ENCODE measurements at places on chromosomes 7 and 10.
A peak's percentile ranks its signal among the peaks of the same experiment; 100 is the strongest.

GRCh38 chr7:34075523-34076370 is 170.4 kb downstream of the BMPER start:
- no peak for DNase-seq

DNA sequence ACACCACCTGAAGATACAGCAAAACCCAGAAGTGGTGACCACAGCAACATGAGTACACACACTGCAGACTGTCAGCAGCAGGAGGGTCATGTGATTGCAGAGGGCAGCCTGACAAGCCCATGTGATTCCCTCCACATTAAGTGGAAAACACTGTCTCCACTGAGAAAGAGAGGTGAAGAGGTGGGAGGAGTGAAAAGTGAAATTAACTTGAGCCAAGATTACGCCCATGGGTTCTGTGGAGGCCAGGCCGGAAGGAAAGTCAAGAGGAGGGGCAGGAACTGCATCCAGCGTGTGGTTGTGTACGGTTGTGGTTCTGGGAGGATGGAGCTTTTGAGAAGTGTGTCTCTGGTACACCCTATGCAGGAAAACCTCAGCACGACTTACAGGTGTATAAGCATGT is 138.5 kb downstream of the PLXNA4 start:
- DNase-seq, result no peak

- no peak for DNase-seq
Measured at GRCh38 chr7:137603043-137603442, 243.7 kb downstream of the DGKI start.

DNA sequence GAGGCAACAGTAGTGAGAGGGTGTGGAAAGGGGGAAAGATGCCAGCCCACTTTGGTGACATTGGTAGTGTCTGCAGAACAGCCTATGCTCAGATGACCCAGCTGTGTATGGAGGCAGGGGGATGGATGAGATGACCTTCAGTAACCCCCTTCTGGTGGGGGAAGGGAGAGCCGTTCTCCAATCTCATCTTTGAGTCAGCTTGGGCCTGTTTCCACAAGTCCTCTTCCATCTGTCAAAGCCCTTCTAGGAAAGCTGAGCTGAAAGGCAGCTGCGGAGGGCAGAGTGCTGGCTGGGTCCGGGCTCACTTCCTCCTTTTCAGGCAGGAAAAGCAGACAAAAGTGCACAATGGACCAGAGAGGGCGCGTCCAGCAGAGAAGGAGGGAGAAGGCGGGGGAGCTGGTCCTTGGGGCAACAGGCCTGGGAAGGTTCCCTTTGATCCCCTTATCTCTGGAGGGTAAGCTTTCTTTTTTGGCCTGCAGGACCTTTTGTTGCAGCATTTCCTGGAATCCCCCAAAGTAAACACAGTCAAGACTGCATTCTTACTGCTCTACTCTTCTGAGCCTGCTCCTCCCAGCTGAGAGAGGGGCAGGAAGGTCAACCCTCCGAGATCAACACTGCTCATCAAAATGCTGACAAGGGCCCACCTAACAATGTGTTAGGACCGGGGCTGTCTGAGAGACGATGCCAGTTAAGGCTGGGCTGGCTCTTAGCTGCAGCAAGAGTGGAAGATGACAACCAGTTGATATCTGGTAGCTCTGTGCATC is 1.2 kb upstream of the LRMDA start:
- no peak for DNase-seq

- no peak for DNase-seq
Measured at GRCh38 chr7:1692515-1693418, 22.7 kb downstream of the ELFN1 start.

GRCh38 chr10:70846795-70847194 is 31.0 kb downstream of the SGPL1 start:
- DNase-seq, result no peak

DNA sequence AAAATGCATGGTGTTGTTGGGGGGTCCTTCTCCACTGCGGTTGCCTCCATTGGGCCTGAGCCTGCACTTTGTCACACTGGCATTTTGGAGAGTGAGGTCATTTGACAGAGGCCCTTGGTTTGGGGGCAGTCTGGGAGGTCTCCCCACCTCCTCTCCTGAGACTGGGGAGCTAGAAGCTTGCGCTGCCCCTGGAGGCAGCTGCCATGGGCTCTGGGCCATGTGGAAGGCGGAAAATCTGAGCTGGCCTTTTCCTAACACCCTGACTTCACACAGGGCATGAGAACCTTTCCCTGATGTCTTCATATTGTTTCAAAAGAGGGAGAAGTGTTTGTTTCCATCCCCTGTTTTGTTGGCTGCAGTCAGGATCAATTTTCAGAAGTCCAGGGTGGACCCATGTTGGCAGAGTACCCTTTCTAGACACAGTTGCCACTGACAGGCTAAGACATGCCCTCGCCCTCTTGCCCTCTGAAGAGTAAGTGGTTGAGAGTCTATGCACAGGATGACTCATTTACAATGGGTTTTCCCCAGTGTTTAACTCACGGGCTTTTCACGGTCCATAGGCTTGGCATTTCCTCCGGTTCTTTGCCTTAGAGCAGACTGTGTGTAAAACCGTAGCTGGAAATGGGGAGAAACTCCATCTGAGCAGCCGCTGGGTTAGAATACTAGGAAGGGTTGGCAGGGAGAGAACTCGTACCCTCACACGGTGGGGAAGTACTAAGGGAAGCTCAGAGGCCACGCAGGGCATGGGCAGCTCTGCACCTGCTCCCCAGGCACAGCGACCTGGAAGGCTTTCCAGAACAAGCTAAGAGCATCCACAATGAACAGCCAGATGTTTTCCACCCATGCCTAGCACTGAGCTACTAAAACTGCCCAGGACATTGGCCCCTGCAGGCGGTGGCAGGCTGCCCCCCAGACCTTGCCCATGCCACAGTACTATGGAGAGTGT is 655.0 kb downstream of the SDK1 start:
- DNase-seq, result no peak

GRCh38 chr10:101028446-101029337 is 2.2 kb downstream of the PDZD7 start:
- no peak for DNase-seq

GRCh38 chr10:484441-484924 is 205.0 kb downstream of the DIP2C start:
- DNase-seq, result peak; percentile 13

DNA sequence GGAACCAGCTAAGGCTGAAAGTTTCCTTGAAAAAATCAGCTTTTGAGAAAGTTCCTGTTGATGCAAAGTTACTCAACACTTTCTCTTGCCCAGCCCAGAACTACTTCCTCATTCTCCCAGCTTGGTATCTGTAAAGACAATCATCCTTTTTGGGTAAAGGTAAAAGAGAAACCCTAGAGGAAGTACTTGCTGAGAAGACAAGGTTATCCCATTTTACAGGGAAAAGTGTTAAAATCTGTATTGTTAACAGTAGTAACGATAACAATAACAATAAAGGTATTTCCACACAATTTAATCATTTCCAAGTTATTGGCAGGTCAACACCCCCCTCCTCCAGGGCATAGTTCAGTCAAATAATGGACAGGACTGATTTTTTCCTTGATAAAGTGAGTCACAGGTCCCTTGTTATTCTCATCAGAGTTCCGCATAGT is 2.4 kb downstream of the ALOX5 start:
- no peak for DNase-seq

DNA sequence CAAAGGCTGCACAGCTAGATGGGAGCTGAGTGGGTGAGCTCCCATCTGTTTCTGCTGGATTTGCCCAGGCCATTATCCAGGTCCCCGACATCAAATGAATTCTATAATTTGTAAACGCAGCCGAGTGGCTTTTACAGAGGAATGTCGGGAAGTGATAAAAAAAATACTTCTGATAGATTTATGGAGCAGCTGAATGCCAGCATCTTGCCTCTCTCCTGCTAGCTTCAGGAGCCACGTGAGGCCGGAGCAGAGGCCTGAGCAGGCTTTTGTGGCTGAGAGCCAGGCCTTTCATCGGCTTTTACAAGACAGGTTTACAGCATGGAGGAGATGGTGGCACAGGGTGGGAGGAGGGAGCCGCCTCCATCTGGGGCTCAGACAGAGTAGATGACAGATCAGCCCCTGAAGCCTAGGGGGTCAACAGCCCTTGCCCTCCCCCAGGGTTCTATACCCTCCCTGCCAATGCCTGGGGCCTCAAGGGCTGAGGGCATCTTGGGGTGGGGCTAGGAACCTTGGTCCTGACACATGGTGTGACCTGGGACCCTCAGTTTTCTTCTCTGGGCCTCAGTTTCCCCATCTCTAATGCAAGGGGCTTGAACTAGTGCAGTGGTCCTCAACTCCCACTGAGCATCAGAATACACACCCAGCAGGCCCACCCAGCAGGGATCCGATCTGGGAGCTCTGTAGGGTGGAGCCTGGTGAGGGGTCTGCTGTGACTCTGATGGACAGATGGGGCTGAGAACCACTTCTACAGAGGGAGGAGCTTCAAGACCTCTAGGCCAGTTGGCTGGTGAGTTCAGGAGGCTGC is 44.2 kb upstream of the PCBD1 start:
- no peak for DNase-seq

DNA sequence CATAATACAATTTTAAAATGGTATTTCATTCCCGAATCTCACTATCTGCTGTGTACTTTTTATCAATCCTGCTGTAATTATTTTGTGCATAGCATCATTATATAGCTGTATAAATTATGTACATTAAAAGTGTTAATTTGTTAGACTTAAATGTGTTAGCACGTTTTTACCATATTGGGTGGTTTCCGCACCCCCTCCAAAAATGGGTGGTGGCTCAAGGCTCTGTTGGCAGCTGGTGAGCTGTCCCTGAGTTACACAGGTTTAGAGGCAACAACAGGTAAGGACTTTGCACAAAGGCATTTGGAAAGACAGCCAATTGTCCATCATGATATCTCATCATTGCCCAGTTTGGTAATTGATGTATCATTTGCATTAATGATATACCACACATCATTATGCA is 18.6 kb upstream of the LMTK2 start:
- DNase-seq, result no peak

- no peak for DNase-seq
Measured at GRCh38 chr10:110324805-110325280, 20.1 kb upstream of the SMNDC1 start.

GRCh38 chr7:30224511-30225062 is 59.8 kb upstream of the ZNRF2 start:
- DNase-seq, result no peak

- DNase-seq, result no peak
Measured at GRCh38 chr10:126080879-126081411, 184.6 kb downstream of the FANK1 start.

DNA sequence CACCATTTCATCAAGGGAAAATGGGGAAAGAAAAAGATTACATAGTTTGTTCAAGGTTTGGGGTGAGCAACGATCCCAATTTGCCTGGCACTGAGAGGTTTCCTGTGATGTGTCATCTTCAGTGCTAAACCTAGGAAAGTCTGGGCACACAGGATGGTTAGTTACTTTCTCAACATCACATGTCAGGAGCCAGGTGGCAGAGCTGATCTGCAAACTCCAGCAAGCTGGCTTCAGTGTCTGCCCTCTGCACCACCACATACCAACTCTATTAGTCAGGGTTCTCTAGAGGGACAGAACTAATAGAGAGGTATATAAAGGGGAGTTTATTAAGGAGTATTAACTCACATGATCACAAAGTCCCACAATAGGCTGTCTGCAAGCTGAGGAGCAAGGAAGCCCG is 11.3 kb downstream of the ADAM12 start:
- DNase-seq, result no peak

- no peak for DNase-seq
Measured at GRCh38 chr10:75763652-75764051, 332.2 kb downstream of the LRMDA start.

GRCh38 chr7:390761-391410 is 100.9 kb downstream of the FOXL3 start:
- DNase-seq, result no peak
